ENCODE measurements at places on chromosomes 13 and 19.

- DNase-seq = no peak
Observed at GRCh38 chr13:50691681-50692263, 151.7 kb downstream of the DLEU7 start.

- DNase-seq = no peak
Observed at GRCh38 chr13:82747958-82748357, 1134.3 kb downstream of the SLITRK1 start.

- DNase-seq = no peak
Observed at GRCh38 chr19:40465025-40465556, 454 bp downstream of the BLVRB start.

- DNase-seq = no peak
Observed at GRCh38 chr19:29366757-29367156, 153.8 kb upstream of the UQCRFS1 start.

DNA sequence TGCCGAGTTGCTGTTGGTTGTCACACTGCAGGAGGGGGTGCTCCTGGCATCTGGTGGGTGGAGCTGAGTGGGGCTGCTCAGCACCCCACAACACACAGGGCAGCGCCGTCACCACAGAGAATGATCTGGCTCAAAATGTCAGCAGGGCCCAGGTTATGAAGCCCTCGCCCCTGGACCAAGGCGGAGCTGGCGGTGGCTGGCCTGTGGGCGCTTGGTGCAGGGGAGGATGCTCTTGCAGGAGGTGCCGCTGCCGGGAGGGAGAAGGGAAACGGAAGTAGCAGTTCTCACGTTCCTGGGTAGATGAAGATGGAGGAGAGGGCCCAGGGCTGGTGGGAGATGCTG lies 14.2 kb upstream of the LENG8 start:
- no peak for DNase-seq

GRCh38 chr13:29737061-29737460 lies 113.4 kb downstream of the UBL3 start:
- no peak for DNase-seq

GRCh38 chr13:44300895-44301638 lies 72.6 kb upstream of the SERP2 start:
- DNase-seq = no peak

- no peak for DNase-seq
Observed at GRCh38 chr13:112979406-112979902, 10.4 kb downstream of the MCF2L start.

- DNase-seq = no peak
Observed at GRCh38 chr19:48713041-48713863, 6.3 kb downstream of the MAMSTR start.

DNA sequence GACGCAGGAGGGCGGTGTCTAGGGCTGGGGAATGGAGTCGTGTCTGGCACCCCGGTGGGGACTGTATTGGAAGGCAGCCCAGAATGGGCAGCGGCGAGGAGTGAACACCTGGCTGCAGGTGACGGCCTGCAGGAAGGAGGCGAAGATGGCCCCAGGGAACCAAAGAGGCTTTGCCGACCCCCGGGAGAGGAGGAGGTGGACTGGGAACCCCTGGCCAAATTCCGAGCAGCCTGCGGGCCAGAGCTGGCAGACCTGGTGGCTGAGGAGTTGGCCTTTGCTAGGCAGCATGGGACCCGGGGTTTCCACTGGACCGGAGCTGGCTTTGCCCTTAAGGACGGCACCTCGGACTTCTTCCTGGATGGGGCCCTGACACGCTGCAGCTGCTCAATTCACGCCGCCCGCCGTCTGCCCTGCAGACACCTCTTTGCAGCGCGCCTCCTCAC lies 25.9 kb downstream of the ZSWIM9 start:
- no peak for DNase-seq

DNA sequence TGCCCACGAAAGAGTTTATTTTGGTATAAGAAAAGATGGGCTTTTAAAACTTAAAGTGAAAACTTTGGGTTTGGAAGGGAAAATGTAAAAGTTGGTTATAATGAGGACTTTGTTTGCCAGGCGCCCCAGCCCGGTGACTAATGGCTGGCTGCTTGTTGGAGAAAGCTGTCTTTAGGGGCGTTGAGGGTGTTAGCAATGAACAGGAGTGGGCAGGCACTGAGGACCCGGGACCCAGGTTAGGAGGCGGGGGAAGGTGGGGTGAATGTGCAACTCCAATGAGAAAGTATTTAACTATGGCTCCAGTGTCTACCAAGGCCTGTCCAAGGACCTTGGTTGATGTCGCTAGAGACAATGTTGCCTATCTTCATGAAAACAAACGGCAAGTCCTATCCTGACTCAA lies 118.6 kb downstream of the ZNF536 start:
- DNase-seq = no peak

DNA sequence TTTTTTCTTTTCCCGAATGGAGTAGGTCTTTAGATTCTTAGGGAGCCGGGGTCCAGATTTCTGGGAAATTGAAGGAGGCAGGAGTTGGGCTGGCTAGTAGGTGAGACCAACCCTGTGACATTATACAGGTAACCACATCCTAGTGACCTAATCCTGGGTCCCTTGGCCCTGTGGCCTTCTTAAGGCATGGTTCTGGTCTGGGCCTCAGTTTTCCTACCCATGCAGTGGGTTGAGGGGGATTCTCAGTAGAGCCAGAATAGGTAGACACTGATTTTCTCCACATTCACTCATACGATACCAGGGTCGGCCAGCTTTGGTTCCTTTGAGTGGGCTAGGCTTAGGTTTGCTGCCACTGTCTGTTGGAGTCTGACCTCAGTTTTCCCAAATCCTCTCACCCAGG lies 7.2 kb downstream of the PPFIA3 start:
- no peak for DNase-seq

- no peak for DNase-seq
Observed at GRCh38 chr13:113148407-113148806, 10.0 kb upstream of the PROZ start.

DNA sequence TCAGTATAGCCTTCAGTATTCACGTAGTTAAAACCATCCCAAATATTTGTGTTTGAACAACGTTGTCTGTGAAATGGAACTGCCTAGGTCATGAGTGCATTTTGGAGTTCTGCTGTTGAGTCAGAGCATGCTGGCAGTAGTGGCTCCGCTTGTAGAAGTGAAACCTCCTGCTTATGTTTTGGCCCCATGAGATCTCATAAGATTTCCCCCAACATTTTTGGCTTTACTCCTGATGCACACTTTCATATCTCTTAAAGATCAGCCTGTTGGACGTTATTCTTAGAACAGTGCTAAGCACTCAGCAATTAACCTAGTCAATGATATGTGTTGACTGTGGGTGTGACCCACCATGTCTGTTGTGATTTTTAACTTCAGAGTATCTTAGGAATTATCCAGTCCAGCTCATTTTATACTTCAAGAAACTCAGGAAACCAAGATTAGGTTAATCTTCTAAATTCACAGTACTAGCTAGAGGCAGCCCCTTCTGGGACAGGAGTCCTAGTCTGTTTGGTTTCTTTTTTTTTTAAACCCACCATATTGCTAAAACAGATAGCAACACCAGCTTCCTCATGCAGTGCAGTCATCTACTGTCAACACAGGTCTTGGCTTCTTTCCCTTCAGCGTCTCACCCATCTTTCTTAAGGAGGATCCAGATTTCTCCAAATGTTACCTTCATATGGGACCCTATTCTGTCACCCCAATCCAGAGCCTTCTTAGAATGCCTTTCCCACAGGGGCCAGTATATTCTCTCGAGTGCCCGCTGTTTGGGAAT lies 26.2 kb downstream of the RAP2A start:
- DNase-seq = no peak

GRCh38 chr13:59538512-59538911 lies 625.2 kb downstream of the DIAPH3 start:
- no peak for DNase-seq

DNA sequence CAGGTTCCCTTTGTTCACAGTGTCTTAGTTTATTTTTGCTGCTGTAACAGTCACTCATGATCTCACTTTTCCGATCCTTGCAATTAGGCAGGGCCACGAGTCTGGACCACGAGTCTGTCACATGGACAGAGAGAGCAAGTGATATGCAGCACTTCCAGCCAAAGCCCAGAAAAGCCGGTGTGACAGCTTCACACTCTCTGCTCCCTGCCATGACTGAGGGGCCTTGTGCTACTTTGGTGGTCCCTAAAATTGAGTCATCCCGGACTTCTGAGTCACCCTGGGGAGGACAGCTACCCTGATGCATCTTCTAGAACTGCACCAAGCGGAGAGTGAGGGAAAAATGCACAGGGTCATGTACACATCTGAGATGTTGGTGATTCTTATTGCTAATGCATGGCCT lies 179.6 kb downstream of the EFNB2 start:
- no peak for DNase-seq

DNA sequence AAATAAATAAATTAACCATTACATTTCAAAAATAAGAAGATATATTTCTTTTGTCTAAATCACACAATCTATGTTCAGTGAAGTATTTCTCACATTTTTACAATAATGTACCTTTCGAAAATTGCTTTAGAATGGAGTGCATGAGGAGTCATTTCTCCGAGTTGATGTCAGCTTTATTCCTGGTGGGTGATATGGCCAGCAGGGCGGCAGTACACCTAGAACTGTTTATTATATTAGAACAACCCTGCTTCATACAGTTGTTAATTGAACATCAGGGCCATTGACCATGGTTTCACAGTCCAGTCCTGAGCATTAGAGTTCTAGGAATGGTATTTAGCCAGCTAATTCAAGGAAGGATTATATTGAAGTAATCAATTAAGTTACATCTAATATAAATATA lies 696.3 kb upstream of the SLC10A2 start:
- no peak for DNase-seq

DNA sequence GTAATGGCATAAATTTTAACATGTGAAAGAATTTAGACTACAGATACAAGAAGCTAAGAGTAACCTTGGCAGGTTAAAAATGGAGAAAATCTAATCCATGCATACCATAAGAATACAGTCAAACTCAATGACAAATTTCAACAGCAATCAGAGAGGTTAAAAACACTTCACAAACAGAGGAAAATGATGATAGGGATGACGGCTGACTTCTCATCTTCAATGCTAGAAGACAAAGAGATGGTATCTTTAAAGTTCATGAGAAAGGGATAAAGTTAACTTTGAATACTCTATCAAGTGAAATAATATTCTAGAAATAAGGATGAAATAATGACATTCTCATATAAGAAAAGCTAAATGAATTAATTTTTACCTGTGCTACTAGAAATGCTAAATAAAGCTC lies 1130.2 kb upstream of the MIR17HG start:
- DNase-seq = no peak

- no peak for DNase-seq
Observed at GRCh38 chr13:103229674-103230073, 163.5 kb upstream of the SLC10A2 start.

All from stimulated activated CD8-positive, alpha-beta memory T cell treated with anti-CD3 and anti-CD28 coated beads, Interleukin-4, amount 100 ng/mL, for 1 hour (primary cell).